Natural killer cell (primary cell): ENCODE measurements at places on chromosomes 2 and 18. TPM values are rescaled to one million over a fixed set of nuclear protein-coding genes. Genes with fewer than 3 reads are reported as not detected.

DNA sequence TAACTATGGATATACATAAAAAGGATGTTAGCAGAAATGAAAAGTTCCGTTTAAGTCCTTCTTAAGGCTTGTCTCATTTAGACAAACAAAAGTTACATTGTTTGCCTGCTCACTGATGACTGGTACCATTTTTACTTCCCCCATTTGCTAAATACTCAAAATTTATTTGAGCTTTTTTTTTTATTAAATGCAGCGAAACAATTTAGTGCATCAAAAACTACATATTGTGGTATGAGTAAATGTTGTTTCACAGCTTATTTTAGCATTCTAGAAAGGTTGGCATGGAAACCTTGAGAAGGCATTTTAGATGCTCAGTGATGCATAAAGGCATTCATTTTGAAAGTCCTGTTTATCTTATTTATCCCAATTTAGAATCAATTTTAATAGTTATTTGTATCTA, 100.0 kb downstream of the MAP2 start:
- no peak for DNase-seq

DNA sequence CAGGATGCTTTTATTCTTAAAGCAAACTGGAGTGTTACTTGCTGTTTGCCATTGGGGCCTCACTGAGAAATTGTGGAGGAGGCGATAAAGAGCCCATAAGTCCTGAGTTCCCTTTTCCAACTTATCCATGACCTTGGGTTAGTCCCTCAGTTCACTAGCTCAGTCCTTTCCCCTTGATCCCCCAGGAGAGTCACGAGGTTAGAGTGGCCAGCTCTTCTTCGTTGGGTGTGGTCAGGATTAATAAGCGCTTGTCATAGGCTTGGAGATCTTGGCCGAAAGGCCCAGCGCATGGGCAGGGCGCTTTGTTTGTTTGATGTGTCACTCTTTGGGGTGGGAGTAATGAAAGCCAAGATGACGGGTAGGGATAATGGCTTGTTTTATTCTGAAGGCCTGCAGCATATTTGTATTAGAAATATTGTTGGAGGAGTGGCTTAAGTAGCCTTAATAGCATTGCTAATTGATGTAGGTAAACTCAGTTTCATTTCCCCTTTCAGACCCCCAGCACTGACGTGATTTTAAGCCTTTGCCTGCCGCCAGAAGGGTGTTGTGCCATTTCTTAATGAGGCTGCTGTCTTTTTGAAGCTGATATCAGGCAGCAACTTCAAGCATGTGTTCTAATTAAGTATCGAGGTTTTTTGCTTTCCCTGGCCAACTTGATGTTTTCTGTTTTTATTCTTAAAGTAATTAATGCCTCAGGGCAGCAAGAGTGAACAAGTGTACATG, 15.7 kb downstream of the GRHL1 start:
- no peak for DNase-seq

- DNase-seq, result peak; percentile 60
These were observed 1060.6 kb upstream of the FANCL start for GRCh38 chr2:59301466-59302402.

- no peak for DNase-seq
These were observed 43.8 kb downstream of the CDH19 start for GRCh38 chr18:66560094-66560493.

DNA sequence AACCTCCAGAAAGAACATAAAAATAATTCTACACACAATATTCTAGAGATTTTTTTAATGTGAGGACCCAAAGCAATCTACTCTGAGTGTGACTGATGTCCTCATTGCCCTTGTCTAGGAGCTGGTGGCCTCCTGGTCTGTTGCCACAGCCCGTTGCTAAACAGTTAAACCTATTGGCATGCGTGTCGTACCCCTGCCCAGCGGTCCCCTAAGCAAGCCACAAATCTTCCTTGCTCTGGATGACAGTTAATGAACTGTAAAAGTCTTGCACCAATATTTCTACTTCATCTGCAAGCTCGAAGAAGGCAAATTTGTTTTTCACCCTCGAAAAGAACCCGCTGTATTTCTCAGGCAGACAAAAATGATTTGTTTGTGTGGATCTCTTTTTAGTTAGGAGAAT, 489.1 kb upstream of the MEX3C start:
- DNase-seq, result no peak

DNA sequence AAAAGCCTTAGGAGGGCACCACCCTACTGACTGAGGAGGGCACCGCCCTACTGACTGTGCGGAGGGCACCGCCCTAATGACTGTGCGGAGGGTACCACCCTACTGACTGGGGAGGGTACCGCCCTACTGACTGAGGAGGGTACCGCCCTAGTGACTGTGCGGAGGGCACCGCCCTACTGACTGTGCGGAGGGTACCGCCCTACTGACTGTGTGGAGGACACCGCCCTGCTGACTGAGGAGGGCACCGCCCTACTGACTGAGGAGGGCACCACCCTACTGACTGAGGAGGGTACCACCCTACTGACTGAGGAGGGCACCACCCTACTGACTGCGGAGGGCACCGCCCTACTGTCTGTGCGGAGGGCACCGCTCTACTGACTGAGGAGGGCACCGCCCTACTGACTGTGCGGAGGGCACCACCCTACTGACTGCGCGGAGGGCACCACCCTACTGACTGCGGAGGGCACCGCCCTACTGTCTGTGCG, 150.2 kb upstream of the NFATC1 start:
- peak; percentile 63 for DNase-seq

GRCh38 chr18:35466815-35467623, 30.7 kb downstream of the INO80C start:
- DNase-seq, result no peak

DNA sequence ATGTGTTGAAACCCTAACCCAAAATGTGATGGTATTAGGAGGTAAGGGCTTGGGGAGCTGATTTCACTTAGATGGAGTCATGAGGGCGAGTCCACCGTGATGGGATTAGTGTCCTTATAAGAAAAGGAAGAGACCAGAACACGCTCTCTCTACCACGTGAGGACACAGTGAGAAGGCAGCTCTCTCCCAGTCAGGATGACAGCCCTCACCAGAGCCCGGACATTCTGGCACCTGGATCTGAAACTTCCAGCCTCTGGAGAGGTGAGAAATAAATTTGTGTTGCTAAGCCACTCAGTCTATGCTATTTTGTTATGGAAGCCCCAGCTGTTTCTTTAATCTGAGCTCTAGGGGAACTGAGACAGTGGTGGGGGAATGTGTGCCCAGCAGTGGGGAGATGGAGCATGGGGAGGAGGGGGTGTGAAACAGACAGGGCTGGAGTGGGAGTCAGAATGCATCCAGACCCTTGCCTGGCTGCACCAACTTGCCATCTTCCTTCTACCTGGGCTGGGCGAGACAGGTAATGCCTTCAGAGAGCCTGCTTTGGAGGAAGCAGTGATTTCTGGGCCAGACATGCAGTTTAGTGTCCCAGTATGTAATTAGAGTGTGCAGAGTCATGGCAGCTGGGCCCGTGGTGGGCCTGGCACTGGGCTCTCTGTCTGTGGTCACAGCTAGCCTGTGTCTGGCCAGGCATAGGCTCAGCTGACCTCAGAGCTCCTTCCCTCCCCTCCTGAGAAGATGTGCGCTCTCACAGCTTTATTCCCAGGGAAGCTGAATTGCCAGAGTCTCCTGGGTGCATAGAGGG, 38.1 kb downstream of the RHOB start:
- no peak for DNase-seq

DNA sequence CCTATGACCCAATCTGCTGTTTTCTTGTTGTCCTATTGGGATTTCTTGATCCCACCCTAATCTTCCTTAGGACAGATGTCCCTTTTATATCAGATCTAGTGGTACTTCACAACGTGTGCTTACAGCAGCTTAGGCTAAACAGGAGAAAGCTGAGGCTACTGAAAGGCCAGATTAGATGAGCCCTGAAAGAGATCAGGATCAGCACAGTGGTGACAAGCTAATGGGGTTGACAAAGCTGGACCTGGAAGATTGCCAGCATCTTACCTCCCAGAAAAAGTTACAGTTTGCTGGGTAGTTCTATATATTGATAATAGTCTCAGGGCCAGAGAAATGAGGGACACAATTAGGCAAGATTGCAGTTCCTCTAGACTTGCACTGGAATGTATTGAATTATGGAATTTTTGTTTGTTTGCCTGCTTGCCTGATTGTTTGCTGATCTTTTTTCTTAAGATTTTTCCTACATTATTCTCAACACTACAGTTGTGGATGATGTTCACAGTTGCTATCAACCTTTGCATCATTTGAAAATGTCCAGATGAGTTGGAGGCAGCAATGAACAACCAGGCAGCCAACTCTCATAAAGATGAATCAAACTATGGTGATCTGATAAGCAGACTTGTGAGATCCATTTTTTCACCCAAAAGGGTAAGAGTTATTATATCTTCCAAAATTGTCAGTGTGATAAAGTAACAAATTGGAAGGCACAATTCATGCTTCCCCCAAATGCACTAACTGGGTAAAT, 49.1 kb upstream of the PIK3C3 start:
- DNase-seq, result peak; percentile 6

GRCh38 chr2:56515399-56515798, 331.6 kb downstream of the CCDC85A start:
- DNase-seq, result no peak

DNA sequence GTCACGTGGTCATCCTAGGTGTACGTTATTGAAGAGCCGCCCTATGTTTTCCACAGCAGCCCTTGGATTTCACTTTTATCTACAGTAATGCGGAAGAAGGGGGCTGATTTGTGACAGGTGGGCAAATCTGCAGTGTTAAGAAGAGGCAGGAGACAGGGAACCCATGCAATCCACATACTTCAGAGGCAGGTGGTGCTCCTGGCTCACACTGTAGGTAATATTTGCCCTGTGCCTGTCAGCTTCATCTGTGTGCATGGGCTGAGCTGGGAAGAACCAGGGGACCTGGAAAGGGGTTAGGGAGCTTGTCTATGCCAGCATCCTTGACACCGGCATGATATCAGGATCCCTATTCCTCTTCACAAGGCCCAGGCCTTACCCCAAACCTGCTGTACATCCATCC, 183.9 kb downstream of the SH3RF3 start:
- DNase-seq, result no peak

GRCh38 chr2:17799301-17800120, 16.7 kb upstream of the MSGN1 start:
- DNase-seq, result no peak

DNA sequence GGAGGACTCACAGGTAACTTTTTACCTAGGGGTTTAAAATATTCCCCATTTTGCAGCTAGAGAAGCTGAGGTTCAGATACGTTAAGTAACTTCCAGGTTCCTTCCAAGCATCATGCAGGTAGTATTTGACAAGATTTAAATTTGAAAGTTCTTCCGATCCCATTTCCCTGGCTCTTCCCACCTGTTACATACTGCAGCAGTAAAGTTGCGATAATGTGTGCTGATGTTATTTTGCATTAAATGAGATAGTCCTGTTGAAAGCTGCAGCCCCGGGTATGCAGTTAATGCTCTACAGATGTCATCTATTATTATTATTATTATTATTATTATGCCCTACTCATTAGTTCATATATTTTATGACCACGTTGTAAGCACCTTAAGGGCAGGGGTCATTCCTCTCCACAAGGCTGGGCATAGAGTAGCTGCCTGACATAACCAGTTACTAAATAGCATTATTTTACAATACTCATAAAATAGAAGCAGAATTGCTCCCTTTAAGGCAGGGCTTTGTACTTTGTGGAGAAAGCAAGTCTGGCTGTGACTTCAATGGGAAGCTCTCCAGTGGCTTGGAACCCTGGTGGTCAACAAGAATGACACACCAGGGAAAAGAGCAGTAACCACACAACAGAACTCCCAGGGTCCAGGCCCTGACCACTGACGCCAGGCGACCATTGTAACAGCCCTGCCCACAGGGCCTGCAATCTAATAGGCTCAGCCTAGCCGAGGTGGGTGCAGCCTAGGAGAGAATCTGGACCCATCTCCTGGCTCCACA, 112.0 kb upstream of the STPG4 start:
- no peak for DNase-seq

GRCh38 chr2:197708331-197708730, 3.2 kb downstream of the MARS2 start:
- no peak for DNase-seq

DNA sequence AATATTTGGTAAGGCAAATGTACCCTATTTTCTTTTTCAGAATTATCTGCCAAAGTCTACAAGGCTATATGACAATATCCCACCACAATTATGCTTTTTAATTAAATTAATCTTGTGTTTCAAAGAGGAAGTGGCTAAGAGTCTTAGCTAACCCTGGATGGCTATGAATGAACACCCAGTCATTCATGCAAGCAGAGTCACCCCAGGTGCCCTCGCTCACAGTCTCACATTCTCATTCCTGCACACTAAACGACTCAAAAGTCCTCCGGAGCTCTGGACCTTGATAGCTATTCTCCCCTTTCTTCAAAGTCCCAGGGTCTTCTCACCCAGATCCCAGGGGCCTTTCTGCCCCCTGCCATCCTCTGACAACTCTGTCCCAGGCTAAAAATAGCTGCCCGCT, 42.1 kb upstream of the MRPL19 start:
- DNase-seq, result no peak

GRCh38 chr2:136057023-136057801, 60.7 kb downstream of the CXCR4 start:
- no peak for DNase-seq

DNA sequence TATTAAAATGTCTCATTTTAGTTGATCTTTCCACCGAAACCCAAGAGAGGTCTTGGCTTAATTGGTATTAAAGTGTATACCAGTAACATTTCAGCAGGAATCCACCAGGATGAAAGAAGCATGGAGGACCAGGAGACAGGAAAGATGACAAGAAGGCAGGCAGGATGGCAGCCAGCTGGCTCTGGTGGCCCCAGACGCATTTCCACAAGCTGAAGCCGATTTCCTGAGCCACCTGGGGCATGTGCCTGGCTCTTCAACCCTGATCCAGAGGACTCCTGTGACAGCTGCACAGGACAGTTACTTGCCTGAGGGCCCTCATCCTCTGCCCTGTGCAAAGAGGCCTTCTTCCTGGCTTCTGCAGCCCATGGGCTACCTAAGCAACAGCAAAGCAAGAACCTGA, 56.9 kb upstream of the NFU1 start:
- no peak for DNase-seq

DNA sequence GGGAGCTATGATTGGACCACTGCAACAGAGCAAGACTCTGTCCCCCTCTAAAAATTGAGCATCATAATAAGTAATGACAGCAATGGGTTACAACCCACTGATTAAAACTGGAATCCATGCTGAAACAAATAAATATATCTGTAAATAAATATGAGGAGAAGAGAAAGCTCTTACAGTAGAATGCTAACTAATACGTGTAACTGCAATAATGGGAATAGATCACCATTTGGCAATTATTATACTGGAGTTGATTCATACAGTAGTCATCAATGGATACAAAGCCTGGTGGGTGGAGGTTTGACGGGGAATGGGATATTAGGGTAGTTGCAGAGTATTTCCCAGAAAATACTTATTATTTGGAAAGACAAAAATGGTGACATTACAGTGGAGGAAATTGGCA, 6.1 kb upstream of the INO80B start:
- no peak for DNase-seq

GRCh38 chr18:26327062-26327461, 100.8 kb downstream of the TAF4B start:
- no peak for DNase-seq

Gene MAL
- total RNA-seq, result 1.8 TPM

Gene SMCHD1
- total RNA-seq, result 203 TPM

Gene PIK3C3
- 85.4 TPM for total RNA-seq

Gene TSGA10
- 11.5 TPM for total RNA-seq

Gene NCKAP5
- not detected for total RNA-seq

Gene RBMS1
- 111 TPM for total RNA-seq

Gene MALT1
- 55.8 TPM for total RNA-seq

Gene UGT1A5
- not detected for total RNA-seq
